ENCODE measurements at places on chromosomes 7 and 10. TPM values are rescaled to one million over a fixed set of nuclear protein-coding genes. Genes with fewer than 3 reads are reported as not detected.

The KCP gene
- 9.9 TPM for total RNA-seq

The IDI2 gene
- not detected for total RNA-seq

The OR2A42 gene
- total RNA-seq: not detected

The AGMO gene
- not detected for total RNA-seq

The SLC26A4 gene
- 0.80 TPM for total RNA-seq

The TCAF2 gene
- total RNA-seq: 2.5 TPM

The SDK1 gene
- not detected for total RNA-seq

The TMEM130 gene
- 3.8 TPM for total RNA-seq

DNA sequence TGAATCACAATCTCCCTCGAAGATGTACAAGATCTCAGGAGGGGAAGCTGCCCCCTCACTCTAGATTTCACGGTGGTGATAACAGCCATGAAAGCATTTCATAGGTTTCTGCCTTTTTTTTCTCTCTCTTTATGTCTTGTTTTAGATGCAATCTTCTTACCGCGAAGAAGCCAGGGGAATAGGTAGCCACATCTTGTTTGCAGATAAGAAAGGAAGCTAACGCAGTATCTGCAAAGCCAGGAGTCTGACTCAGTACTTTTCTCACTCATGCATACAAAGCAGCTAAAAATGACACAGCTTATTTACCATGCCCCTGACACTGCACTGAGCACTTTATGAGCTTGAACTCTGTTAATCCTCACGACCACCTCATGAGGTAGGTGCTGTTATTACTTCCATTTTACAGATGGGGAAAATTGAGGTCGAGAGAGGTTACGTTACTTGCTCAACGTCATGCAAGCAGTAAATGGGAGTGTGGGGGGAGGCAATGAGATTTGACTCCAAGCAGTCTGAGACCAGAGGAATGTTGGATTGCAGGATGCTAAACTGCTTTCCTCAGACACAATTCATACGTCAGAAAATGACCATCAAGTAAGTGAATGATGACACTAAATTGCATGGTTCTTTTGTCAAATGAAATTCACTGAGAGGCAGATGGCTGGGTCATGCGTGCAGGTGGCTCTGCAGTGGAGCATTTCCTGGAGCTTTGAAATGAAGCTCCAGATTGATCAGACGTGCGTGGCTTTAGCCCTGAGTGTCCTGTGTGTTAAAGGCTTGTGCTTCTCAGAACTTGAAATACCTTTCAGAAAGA, 3.3 kb downstream of the MAP3K8 start:
- DNase-seq: no peak

- no peak for DNase-seq
These were observed 17.0 kb downstream of the FAM20C start for GRCh38 chr7:209416-209815.

DNA sequence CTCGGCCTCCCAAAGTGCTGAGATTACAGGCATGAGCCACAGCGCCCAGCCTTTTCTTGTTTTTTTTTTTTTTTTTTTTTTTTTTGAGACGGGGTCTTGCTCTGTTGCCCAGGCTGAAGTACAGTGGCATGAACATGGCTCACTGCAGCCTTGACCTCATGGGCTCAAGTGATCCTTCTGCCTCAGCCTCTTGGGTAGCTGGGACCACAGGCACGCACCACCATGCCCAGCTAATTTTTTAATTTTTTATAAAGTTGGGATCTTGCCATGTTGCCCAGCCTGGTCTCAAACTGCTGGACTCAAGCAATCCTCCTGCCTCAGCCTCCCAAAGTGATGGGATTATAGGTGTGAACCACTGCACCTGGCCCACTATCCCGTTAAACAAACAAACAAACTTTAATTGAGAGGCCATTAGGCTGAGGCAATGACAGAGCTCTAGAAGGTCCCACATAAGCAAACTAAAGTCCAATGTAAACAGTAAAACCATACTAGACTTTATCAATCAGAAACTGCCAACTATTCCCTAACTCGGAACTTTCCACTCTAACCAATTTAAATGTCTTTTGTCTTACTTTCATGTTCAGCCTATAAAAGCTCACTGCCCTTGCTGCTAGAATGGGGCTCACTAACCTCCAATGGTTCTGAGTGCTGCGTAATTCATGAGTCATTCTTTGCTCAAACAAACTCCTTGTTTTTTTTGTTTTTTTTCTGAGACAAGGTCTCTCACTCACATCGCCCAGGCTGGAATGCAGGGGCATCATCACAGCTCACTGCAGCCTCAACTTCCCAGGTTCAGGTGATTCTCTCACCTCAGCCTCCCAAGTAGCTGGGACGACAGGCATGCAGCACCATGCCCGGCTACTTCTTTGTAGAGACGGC, 1.9 kb downstream of the DHX32 start:
- DNase-seq: peak; percentile 89

DNA sequence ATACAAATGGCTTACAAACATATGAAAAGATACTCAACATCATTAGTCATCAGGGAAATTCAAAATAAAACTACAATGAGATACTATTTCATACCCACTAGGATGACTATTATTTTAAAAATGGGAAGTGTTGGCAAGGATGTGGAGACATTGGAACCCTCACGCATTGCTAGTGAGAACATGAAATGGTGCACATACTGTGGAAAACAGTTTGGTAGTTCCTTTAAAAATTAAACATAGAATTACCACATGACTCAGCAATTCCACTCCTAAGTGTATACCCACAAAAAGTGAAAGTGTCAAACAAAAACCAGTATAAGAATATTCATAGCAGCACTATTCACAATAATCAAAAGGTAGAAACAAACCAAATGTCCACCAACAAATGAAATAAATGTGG, 48.5 kb upstream of the SHTN1 start:
- no peak for DNase-seq

- no peak for DNase-seq
These were observed 131.3 kb upstream of the NPVF start for GRCh38 chr7:25359471-25360059.

DNA sequence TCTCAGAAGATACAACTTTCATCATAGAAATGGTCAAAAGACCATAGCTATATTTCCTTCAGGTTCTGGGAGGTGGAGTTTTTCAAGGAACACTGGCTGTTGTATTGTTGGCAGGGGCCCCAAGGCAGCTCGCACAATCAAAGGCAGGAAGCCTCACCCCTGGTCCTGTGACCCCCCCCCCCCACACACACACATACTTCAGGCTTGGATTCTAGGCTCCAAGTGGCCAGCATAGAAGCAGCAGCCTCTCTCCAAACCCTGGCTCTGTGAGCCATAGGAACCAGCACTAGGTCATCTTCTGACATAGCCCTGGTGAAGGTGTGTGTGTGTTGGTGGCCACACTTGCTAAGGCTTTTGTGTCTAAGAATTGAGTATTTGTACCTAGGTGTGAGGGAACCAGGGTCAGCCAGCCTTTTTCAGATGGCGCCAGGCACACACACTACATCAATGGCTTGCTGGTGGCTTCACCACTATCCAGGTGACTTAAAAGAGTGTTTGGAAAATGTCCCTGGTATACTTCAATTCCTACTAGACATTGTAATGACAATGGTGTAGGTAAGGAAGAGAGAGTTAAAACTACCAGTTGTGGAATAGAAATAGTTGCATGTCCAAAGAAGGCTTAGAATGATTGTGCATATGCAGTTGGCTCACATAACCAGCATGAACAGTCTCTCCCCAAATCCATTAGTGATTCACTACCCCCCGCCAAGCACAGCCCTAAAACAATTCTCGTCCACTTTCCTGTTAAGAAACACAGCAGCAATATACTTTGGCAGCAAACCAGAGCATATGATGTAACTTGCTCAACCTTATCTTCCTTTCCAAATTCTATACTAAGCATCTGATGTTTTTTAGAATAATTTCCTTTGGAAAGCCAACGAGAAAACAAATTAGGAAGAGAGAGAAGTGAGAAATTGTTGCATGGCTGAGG, 91.3 kb downstream of the AVL9 start:
- no peak for DNase-seq

DNA sequence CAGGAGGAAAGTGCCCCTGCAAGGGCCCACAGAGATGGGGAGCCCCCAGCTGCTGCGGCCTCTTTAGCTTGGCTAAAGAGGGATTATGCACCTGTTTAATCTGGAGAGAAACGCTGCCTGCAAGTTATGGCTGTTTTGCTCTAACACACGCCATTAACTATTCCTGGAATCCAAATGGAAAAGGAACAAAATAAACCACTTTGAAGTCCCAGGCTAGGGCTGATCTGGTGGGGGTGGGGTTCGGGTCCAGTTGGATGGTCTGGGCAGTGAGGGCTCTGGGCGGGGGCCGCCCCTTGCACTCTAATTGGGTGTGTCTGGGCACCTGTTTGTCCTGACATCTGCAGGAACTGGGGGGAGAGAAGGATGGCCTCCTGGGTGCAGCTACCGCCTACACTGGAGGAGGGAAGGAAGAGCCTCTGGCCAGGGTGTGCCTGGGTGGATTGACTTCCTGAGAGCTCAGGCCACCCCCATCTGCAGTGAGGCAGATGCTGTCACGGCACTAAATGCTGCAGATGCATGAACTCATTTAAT, 300.6 kb downstream of the ZEB1 start:
- no peak for DNase-seq

- no peak for DNase-seq
These were observed 501.3 kb downstream of the GFRA1 start for GRCh38 chr10:115771755-115772154.

DNA sequence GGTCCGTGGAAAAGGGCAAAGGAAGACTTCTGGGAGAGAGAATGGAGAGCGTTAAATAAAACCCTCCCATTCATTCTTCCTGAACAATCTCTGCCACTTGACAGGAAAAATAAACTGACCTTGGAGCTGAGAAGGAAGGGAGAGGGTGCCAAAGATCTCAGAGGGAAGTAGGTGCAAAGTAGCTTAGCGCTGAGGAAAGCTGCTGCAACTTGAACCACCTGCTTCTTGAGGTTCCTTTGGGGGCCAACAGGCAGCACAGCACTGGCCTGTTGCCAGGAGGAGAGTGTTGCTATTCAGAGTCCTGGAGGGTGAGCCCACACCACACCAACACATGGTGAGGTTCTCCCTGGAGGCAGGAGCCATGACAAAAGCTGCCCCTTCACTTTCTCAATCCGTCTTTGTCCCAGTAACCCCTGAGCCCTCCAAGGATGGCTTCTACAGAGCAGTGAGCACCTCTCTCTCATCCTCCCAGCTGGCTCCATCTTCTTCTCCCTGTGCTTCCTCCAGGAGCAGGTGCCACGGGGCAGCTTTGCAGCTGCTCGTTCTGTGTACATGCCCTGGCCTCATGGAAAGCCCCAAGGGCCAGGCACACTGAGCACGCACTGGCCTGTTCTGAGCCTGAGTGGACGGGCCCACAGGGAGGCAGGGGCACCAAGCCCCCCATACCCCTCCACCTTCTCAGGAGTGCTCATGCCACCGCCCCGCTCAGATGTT, 101.3 kb downstream of the STRA8 start:
- no peak for DNase-seq

GRCh38 chr7:27166531-27167505, 1.5 kb upstream of the HOXA9 start:
- DNase-seq: no peak

GRCh38 chr10:65377687-65378086, 1548.1 kb upstream of the LRRTM3 start:
- DNase-seq: peak; percentile 16

- DNase-seq: no peak
These were observed 4.4 kb downstream of the PSPH start for GRCh38 chr7:56046721-56047445.

DNA sequence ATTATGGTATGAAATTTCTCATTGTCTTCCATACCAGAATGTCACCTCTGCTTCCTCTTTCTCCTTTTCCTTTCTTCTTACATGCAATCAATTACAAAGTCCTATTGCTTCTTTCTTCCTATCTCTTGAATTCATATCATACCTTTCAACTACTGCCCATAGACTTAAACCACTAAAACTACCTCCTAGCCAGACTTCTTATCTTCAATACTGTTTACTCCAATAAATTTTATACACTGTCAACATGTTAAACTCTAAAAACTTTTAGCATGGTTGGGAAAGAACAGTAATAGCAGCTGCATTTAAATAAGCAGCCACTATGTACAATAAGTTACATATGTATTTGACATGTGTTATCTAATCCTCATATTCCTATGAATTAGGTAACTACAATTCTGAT, 34.9 kb downstream of the PCGF6 start:
- no peak for DNase-seq

GRCh38 chr7:130881091-130881798, 147.2 kb upstream of the KLF14 start:
- DNase-seq: no peak

DNA sequence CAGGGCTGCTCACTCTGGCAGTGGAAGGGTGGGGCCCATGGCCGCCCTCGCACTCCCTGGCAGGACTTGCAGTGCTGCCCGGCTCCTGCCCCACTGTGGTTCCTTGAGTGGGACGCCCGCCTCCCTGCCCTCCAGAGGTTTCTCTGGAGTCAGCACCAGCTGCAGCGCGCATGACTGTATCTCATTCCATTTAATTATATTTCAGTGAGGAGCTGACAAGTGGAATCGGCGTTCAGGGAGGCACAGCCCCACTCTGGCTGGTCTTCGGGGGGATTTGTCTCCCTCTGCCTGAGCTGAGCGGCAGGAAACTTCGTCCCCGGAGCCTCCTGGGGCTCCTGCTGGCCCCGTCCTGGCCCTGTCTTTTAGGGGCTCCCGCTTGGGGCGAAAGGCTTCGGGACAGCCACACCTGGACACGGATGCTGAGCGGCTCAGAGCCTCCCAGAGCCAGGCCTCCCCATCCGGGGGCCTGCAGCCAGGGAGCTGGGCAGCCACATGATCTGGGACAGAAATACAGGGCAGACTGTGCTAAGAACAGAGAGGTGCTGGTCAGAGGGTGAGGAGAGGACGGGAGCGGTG, 75.3 kb upstream of the NKX6-2 start:
- DNase-seq: no peak

GRCh38 chr7:25031432-25031831, 51.5 kb upstream of the OSBPL3 start:
- DNase-seq: peak; percentile 43
